GM06990 (cell line): ENCODE measurements at places on chromosomes 3 and 15.

DNA sequence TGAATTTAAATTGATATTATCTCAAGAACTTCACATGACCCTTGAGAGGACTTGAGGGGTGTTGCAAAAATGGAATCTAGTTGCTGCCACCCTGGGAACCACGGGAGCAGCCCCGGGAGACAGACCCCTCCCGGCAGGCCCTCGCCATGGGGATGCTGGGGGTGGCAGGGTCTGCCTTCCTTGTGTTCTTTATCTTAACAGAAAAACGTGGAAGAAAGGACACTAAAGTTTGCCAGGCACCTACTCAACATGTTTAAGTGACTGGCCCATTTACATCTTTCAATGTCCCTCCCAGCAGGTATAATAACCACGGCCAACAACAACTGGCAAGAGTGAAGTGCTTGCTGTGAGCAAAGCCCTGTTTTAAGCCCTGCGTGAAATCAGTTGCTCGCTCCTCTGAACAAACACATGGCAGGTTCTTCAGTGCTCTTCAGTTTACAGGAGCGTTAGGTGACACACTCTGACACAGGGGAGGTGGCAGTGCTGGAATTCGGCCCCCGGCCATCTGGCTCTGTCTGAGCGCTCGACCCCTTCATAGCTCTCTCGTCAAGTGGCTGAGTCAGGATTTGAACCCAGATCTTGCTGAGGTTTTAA, 112.5 kb downstream of the ASB7 start:
- DNase-seq, result no peak

- no peak for DNase-seq
These were observed 60.0 kb upstream of the TRIM71 start for GRCh38 chr3:32757618-32758374.

GRCh38 chr3:99656624-99657023, 18.2 kb downstream of the COL8A1 start:
- DNase-seq, result no peak

GRCh38 chr15:69843900-69844304, 253.8 kb downstream of the TLE3 start:
- DNase-seq, result no peak

DNA sequence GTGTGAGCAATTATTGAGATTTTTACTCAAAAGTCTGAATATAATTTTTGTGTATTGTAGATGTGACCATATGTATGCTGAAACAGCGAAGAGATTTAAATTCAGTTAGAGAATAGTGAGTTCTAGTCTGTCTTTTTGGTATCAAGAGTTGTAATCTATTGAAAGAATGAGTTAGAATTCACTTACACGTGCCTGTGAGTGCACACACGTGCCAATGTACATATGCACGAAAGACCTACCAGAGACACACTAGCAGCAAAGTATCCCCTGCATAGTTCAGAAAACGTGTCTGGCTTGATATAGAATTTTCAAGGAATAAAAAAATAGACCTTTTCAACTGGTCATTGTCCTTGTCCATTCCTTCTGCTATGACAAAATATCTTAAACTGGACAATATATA, 64.8 kb upstream of the BHLHE40 start:
- DNase-seq, result no peak

GRCh38 chr15:66356077-66356358, 467 bp downstream of the TIPIN start:
- DNase-seq, result no peak

- no peak for DNase-seq
These were observed 570 bp downstream of the APH1B start for GRCh38 chr15:63277893-63278456.

DNA sequence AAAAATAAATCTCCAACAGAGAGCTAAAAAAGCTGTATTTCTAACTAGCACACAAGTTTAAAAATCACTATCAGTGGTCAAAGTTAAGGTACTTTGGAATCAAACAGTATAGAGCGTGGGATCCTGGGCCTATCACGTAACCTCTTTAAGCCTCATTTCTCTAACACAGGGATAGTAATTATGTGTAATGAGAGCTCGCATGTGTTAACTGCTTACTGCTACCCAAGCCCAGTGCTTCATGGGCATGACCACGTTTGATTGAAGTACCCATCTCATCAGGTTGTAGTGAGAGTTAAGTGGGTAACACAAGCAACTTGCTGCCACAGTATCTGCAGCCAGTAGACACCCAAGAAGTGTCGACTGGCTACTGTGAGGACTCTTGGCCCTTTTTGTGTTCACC, 28.2 kb upstream of the NOX5 start:
- DNase-seq, result no peak

- DNase-seq, result no peak
These were observed 62.7 kb downstream of the NECTIN3 start for GRCh38 chr3:111134302-111134701.
